Activated CD8-positive, alpha-beta memory T cell treated with anti-CD3 and anti-CD28 coated beads for 1 hour (primary cell): ENCODE measurements at places on chromosomes 3 and 15.

DNA sequence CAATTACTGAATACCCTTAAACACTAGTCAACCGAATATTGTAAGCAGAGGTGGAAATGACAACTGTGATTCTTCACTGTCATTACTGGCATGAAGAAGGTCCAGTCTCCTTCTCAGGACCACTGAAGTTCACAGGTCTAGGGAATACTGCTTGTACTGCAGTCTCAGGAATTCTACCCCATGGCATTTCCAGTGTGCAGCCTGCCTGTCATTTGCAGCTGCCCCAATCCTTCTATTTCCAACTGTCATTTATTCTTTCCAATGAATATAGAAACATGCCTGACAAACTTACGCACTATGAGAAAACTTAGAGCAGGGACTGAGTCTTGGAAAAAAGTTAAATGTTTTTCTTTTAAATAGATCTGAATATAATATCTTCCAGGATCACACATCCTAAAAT is 308.0 kb upstream of the THBS1 start:
- DNase-seq: no peak

GRCh38 chr15:47900751-47901150 is 183.4 kb downstream of the SEMA6D start:
- no peak for DNase-seq

GRCh38 chr3:123741041-123741511 is 143.1 kb downstream of the MYLK start:
- DNase-seq: no peak

- no peak for DNase-seq
These were observed 216.1 kb downstream of the PTPRG start for GRCh38 chr3:61777483-61777882.

GRCh38 chr15:32851572-32851971 is 133.8 kb downstream of the GREM1 start:
- DNase-seq: no peak
